ENCODE measurements at places on chromosomes 1 and 21.
A peak's percentile ranks its signal among the peaks of the same experiment; 100 is the strongest.

- no peak for DNase-seq
Observed at GRCh38 chr1:87702455-87702854, 373.8 kb downstream of the LMO4 start.

DNA sequence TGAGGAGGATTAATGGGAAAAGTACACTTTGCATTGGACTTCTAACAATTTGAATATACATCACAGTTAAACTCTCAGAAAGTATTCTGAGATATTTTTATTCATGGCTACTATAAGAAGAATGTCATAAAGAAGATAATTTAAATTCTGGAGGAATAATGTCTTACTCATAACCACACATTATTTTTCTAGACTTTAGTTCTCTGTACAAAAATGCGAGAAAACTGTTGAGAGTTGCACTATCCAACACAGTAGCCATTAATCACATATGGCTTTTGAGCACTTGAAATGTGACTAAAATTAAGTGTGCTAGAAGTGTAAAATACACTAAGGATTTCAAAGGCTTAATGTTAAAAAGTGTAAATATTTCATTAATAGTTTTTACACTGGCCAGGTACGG is 53.8 kb downstream of the CRB1 start:
- no peak for DNase-seq

DNA sequence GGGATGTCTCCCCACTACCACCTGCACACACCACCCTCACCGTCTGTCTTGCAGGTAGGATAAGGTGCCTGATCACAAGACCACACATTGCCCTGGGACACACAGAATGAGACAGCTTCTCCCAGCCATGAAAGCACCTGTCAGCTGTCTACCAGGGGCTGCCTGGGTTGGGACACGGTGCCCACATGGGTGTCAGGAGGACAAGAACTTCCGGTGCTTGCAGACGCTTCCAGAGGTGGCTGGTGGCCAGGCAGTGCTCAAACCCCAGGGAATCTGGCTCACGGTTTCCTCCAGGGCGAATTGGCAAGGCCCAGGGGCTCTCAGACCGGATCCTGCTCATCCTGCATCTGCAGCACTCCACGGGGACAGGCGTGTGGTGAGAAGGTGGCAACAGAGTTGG is 182.6 kb upstream of the ARHGEF16 start:
- DNase-seq: no peak

- DNase-seq: no peak
Observed at GRCh38 chr1:95309031-95309471, 75.0 kb downstream of the RWDD3 start.

DNA sequence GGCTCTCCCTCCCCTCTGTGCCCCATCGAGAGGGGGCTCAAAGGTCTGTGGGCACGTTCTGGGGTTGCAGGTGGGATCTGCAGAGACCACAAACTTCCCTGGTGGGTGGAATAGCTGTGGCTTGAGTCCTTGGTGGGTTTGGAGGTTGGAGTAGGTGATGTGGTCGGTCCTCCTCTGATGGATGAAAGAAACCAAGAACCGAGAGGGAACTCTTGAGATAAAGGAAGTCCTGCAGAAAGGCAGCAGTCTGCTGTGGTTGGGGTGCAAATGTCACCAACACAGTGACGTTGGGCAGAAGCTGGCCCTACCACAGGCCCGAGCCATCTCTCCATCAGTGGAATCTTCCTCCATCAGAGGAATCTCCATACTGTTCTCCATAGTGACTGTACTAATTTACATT is 171.8 kb downstream of the FCRL5 start:
- DNase-seq: no peak

DNA sequence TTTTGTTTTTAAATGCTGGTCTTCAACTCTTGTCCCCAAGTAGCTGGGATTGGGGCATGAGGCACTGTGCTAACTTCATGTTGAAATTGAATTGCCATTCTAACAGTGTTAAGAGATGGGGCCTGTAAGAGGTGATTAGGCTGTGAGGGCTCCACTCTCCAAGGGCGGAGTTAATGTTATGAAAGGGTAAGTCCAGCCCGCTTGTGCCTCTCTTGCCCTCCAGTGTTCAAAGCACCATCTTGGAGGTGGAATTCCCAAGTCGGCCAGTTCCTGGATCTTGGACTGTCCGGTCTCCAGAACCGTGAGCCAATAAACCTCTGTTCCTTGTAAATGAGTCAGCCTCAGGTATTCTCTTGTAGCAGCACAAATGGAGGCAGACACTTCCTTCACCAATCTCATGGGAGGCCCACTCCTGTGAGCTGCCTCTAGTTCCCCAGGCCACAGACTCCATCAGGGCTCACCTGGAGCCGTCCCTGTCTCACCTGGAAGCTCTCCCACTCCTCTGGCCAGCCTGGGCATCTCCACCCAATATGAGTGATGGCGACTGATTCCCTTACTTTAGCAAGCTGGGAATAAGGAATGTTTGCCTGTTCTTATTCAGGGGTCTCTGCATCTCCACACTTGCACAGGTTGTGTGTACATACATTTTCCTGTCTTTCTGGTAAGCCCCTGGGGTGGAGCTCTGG is 15.5 kb downstream of the IBA57 start:
- peak; percentile 37 for DNase-seq

GRCh38 chr21:38289705-38290485 is 33.1 kb downstream of the KCNJ15 start:
- no peak for DNase-seq

DNA sequence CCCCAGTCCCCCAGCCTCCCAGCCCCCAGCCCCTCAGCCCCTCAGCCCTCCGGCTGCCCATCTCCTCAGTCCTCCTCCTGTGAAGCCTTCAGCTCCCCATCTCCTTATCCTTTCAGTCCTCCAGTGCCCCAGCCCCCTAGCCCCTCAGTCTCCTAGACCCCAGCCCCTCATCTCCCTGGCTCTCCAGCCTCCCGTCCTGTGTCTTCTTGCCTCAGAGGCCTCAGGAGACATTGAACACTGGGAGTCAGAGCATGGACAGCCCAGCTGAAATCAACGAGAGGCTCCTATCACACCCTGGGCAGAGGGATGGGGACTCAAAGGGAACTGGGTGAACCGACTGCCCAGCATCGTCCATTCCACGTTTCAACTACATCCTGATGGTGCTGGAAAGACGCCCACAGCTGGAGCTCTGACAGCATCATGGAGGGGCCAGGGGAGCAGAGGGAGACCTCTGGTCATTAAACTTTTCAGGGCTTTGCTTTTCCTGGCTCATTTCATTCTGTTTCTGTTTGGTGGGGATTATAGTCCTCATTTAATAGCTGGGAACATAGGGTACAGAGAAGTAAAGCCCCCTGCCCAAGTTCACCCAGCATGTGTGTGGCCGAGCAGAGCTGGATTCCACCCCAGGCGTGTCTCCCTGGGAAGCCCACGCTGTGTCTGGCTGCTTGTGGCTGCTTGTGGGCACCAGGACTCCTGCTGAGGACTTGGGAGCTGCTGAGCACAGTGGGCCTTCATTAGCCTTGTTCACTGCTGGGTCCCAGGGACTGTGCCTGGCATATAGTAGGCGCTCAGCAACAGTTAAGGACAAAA is 396.7 kb downstream of the PTPRU start:
- DNase-seq: peak; percentile 17

DNA sequence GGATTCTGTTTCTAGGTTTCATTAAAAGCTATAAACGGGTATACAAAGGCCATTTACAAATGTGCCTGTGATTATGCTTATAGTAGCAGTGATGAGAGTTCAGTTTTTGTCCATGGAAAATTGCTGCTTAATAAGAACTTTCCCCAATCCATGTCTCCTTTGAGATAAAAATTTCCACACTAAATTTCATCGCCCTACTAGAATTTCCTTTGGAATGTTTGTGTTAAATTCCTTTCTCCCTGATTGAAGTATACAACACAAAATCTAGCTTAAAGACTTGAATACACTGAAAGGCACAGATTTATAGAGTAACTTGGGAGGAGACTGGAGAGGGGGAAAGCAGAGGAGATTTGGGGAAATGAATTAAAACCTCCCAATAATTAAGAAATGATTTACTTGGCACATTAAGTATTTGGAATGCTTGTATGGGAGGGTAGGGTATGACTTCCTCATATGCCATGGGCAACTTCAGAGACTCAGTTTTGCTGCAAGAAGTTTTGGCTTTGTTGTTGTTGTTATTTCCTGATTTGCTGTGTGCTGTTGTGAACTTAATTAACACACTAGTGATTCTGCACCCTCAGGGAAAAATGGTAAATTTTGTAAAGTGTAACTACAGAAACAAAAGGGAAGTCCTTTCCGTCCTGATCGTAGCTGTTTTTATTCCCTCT is 157.6 kb upstream of the LMO4 start:
- no peak for DNase-seq

- DNase-seq: no peak
Observed at GRCh38 chr1:15201849-15202551, 45.0 kb upstream of the FHAD1 start.

DNA sequence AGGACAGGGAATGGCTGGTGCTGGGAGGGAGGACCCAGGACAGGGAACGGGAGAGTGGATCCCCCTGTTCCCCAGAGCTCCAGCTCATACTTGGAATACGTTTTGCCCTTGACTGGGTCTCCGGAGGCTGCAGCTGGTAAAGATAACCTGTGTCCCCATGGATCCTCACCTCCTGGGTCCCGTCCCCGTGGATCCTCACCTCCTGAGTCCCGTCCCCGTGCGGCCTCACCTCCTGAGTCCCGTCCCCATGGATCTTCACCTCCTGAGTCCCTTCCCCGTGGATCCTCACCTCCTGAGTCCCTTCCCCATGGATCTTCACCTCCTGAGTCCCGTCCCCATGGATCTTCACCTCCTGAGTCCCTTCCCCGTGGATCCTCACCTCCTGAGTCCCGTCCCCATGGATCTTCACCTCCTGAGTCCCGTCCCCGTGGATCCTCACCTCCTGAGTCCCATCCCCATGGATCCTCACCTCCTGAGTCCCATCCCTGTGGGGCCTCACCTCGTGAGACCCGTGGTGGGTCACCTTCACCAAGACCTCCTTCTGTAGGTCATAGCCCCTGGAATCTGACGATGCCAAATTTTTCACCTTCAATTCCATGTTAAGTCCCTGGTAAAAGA is 61.4 kb downstream of the SCCPDH start:
- DNase-seq: no peak

DNA sequence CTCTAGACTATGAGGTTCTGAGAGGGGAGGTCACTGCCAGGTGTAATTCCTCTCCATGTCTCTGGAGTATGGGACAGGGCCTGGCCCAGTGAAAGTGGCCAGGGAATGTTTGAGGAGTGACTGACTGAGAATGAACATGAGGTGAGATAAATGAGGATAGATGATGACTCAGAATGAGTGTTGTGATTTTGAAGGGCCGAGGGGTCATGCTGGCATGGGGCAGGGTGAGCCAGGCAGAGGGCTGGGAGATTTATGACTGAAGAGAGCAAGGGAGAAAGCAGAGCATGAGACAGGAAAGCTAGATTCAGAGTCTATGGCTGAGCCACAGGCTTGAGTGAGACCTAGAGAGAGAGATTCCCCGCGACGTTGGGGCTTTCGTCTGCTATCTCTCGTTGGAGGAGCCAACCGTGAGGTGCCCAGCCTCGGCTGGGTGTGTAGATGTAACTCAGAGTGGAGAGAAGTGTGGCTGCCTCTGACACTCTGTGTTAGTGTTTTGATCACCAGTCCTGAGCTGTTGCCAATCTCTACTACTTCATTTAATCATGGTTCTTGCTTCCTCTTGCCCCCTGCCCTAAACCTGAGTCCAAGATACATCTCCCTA is 50.1 kb downstream of the FOXD2 start:
- no peak for DNase-seq

DNA sequence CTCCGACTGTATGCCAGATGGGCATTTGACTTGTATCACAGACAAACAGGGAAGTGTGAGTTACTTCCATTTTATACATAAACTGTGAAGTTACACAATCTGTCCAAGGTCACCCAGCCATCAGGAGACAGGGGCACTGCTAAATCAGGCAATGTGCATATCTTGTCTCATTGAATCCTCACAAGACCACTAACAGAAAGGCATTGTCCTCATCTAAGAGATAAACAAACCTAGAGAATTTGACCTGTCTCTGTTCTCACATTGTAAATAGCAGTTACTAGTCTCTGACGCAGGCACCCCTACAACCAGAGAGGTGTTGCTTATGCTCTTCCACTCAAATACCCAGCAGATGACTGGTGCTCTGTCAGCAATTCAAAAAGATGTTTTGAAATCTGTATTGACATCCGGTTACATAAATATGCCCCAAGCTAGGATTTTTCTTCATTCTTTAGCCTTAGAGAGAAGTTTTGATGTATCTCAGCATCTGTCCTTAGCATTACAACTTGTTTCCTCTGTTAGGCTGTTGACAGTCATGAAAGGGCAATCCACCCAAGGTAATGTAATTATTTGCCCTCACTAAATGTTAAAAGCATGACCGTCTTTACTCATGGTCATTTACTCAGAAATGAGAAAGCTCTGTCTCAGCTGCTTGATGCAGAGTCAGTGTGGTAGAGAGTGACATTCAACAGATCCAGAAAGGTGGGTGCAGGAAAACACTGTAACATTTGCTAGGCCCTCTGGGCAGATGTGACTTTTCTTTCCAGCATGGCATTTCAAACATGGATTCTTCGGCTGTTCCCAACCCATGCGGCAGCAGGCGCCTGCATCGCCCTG is 51.9 kb upstream of the ZNF326 start:
- no peak for DNase-seq

GRCh38 chr21:27206368-27206982 is 239.6 kb upstream of the ADAMTS5 start:
- DNase-seq: no peak

DNA sequence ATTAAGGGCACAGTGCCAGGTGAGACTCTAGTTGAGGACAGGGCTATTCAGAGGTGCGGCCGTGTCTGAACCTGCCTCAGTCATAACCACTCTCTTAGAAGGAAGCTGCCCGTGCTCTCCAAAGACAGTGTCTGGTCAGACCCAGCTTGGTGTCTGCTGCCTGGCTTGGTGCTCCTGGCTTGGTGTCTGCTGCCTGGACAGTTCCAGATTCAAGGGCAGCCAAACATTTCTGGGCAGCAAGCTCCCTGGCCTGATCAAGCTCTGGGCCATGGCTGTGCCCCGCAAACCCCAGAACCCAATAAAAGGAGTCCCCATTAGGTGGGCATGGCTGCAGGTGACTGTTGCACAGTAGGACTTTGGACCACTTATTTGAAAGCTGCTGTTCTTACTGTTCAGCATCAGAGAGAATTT is 27.7 kb downstream of the NEK2 start:
- peak; percentile 17 for DNase-seq

DNA sequence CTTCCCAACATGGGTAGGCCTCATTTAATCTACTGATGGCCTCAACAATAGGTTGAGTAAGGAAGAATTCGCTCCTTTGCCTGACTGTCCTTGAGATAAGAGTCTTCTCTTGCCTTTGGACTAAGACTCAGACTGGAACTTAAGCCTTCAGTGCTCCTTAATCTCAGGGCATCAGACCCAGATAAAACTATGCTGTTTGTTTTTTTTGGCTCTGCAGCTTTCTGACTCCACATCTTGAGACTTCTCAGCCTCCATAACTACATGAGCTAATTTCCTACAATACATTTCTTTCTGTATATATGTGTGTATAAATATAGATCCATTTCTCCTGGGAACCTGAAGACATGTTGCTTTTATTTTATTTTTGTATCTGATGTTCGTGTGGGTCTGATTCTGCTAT is 1470.7 kb upstream of the PRMT6 start:
- DNase-seq: no peak

GRCh38 chr1:5949085-5949760 is 43.0 kb downstream of the NPHP4 start:
- no peak for DNase-seq

GRCh38 chr1:241895013-241895412 is 47.0 kb downstream of the EXO1 start:
- no peak for DNase-seq

All from activated CD8-positive, alpha-beta memory T cell treated with anti-CD3 and anti-CD28 coated beads for 24 hours (primary cell).